ENCODE measurements at places on chromosomes 7 and 10.

- peak; percentile 90 for DNase-seq
These were observed 93.8 kb upstream of the SMNDC1 start for GRCh38 chr10:110398419-110399105.

DNA sequence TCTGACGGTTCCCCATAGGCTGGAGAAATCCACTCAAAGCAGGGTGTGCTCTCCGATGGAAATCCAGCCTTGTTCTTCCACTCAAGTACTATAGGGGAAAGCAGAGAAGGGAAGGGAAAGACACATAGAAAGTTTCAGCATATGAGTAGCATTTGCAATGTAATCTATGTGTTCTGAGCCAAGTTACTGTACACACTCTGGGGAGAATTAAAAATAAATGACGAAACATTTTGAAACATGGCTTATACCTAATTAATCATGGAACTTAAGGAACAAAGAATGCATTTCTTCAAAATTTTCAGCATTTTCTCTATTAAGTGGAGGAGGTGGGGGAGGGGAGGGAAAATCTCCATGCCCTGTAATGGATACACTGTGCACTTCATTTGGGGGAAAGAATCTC, 198.1 kb upstream of the HABP2 start:
- no peak for DNase-seq

GRCh38 chr7:157987906-157988305, 599.7 kb downstream of the PTPRN2 start:
- no peak for DNase-seq

- no peak for DNase-seq
These were observed 16.6 kb upstream of the ARPC1A start for GRCh38 chr7:99309111-99309510.

DNA sequence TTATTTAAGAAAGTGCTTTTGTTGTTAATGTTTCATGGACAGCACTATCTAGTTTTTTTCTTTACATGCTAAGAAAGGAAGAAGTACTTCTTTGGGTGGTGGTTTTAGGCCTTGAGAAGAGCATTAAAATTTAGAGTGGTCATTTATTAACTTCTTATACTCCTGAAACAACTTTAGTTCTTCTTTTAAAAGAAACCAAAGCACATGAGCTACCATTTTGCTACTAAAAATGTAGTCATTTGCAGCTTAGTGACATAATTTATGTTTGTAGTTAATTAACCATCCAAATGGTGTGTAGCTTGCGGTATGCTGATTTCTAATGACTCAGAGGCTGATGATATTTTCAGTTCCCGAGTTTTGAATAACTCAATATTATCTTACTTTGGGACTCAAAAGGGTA, 207.5 kb downstream of the BBS9 start:
- DNase-seq, result no peak

GRCh38 chr10:77180794-77181193, 456.8 kb downstream of the KCNMA1 start:
- DNase-seq, result no peak

GRCh38 chr10:98217801-98218200, 50.2 kb downstream of the LOXL4 start:
- DNase-seq, result no peak

DNA sequence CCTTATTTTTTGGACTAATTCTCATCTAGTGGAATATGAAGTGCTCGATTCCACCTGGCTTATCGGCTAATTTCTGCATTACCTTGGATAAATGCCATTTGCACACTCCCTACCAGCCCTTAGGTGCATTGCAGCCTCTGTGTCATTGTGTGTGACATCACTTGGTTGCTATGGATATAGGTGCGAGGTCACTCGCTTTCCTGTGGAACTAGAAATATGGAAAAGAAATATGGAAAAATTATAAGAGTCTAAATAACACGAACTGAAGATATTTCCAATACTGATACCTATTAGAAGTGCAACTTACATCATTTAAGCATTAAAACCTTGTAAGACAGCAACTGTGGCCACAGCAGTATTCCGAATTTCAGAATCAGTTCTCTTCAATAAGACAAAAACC, 2.0 kb downstream of the YWHAG start:
- DNase-seq, result no peak

DNA sequence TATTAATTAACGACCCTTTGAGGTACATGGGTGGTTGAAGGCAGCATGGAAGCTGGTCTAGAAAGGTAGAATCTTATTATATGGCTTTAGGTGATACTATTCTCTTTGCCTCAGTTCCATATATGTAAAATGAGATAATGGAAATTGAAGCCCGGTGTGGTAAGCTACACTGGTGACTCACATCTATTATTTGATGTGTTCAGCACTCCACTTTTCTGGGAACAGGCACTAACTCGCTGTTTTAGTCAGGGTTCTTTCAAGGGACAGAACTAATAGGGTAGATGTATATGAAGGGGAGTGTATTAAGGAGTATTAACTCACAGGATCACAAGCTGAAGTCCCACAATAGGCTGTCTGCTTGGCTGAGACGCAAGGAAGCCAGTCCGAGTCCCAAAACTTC, 4.4 kb upstream of the TRUB1 start:
- DNase-seq, result no peak

DNA sequence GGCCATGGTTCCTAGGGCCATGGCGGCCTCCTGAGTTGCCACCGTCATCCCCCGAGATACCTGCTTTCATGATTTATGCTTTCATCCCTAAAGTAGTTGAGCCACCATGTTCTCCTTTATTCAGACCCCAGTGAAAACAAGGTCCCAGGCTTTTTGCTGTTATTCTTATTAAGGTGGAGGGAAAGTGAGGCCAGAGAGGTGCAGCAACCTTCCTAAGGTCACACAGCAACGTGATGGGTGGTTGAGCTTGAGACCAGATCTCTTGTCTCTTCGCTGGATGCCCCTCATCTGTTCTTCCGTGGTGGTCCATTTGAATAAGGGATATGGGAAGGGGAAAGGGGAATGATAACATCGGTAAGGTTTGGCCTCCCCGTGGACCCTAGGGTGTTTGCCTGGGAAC, 142.2 kb downstream of the C10orf105 start:
- DNase-seq, result no peak

DNA sequence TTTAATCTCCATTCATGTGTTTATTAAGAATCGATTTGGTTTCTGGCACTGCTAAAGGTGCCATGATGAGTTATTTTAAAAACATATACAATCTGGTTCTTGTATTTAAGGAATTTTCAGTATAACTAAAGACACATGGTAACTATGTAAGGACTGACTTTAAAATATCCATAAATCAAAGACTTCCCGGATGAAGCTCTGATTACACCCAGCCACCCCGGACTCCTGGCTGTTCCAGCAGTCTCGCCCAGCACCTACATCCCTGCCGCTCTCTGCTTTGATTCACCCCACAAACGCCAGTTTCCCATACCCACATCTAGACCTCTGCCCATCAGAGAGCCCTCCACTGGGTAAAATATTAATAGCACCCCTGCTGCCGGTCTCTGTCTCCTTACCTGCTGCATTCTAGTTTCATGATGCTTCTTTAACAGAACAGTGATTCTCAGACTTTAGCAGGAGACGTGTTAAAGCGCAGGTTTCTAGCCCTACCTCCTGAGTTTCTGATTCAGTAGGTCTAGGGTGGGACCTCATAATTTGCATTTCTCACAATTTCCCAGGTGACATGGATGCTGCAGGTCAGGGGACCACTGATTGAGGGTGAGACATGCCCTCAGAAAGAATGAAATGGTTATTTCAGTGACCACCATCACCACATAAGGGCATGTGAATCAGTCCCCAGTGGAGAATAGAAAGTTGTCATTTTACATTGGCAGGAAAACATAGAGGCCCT, 185.7 kb downstream of the KIAA1217 start:
- DNase-seq, result no peak

DNA sequence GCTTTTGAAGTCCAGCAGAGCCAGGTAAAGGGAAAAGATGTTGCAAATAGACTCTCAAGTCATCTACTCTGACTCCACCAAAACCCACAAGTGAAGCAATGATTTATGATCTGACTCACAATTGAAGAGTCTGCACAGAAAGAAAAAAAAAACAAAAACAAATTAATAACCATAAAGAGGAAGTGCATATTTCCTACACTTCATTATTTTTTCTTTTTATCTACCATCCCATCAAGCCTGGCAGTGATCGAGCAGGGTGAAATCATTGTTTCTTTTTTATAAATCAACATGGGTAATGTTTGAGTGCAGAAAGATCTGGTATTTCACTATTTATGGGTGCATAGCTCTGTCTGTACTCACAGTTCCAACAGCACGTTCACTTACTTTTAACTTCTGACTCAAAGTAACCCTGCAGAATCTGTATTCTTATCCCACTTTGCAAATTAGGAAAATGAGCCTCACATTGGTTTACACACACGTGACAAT, 829.0 kb downstream of the TNS3 start:
- no peak for DNase-seq

GRCh38 chr7:157459966-157460365, 123.2 kb downstream of the DNAJB6 start:
- DNase-seq, result no peak

DNA sequence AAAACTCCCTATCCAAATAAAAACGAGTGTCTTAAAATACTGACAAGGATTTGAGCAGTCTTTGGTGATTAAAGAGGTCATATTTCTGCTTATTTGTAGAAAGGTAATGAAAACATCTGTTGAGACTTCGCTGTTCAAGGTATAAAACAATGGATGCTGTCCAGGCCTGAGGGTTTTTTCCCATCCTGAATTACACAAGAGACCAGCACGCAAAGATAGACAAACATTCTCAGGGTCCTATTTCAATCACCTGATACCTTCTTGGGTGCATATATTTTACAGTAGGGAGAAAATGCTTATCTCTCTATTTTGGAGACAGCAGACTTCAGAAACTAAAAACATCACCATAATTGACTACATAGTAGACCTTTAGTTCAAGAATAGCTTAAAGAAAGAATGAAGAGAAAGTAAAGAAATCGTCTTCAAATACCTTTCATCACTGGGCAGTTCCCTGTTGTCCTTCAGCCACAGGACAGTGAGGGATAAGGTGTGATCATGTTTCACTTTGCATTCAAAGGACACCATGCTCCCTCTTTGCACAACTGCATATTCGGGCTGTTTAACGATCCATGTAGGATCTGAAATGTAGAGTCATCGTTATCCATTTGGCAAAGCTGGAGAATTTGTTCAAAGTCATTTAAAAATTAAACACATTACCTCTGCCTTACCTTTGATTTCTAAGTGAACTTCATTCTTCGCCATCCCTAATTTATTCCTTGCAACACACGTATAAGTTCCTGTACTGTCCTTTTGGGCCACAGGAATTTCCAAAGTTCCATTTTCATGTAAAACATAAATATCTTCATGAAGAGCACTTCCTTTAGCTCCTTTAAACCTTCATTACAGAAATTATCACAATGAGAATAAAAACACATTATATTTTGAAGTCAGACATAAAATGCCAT, 63.7 kb upstream of the LAMB4 start:
- DNase-seq, result no peak

GRCh38 chr7:153061910-153062528, 302.5 kb downstream of the ACTR3B start:
- DNase-seq, result no peak

- DNase-seq, result no peak
These were observed 299.1 kb downstream of the LHFPL3 start for GRCh38 chr7:104627516-104627915.

DNA sequence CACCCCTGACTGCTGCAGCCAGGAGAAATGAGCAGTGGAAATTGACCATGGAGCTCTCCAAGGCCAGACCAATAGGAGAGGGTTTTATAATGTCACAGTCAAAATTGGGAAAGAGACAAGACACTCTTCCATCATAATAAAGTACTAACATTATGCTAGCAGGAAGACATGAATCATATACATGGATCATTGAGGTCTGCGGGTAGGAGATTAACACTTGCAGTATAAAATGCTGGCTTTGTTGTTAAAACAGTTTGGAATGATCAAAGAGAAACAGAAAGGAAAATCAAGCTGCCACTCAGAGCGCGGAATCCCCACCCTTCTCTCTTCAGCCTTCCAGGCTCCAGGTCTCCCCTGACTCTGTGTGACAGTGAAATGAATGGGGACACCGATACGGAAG, 53.4 kb upstream of the CALN1 start:
- DNase-seq, result no peak

DNA sequence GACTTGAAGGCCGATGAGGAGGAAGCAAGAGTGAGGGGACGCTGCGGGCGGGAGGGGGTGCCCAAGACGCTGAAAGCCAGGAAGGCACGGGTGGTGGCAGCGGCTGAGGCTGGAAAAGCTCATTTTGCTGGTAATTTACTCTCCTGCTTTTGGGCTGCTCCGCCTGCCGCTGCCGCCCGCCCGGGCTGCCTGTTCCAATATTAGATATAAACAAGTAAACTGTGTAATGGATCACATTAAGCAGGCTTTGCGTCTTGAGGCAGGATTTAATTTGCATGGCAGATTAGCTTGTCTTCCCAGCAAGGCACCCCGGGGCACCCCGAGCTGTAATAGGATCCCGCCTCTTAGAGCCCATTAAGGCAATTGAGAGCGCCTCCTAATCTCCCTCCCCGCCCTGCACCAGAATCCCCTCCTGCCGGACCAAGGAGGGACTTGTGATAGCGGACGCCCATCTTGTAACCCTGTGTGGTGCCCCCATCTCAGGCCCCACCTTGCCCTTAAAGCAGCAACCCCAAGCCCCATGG, 46.1 kb upstream of the SLF2 start:
- no peak for DNase-seq

- DNase-seq, result no peak
These were observed 9.2 kb downstream of the LAMB4 start for GRCh38 chr7:108120933-108121332.

GRCh38 chr10:11907914-11908313, 84.8 kb downstream of the PROSER2 start:
- no peak for DNase-seq

GRCh38 chr7:110373859-110374258, 717.1 kb upstream of the LRRN3 start:
- no peak for DNase-seq

DNA sequence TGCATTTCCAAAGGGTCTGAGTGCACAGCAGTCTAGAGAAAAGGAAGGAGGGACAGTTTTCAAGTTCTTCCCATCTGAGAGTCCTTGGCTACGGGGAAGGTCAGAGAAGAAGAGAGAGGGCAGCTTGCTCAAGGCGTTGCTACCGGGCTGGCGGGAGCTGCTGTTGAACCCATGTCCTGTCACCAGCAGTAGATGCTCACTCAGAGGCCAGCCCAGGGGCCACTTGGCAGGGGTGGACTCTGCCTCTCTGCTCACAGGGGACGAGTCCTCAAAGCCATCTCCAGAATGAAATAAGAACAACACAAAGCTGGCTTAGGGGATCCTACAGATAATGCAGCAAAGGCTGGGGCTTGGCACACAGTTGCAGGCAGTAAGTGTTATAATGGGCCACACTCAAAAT, 231.5 kb downstream of the TNS3 start:
- DNase-seq, result no peak

GRCh38 chr7:4931943-4932342, 27.0 kb downstream of the MMD2 start:
- no peak for DNase-seq

- DNase-seq, result peak; percentile 92
These were observed 101.0 kb upstream of the SVIL start for GRCh38 chr10:29735628-29736365.
